ENCODE measurements at places on chromosomes 11 and 22.

GRCh38 chr22:25478528-25478927, 85.9 kb upstream of the GRK3 start:
- DNase-seq = no peak

DNA sequence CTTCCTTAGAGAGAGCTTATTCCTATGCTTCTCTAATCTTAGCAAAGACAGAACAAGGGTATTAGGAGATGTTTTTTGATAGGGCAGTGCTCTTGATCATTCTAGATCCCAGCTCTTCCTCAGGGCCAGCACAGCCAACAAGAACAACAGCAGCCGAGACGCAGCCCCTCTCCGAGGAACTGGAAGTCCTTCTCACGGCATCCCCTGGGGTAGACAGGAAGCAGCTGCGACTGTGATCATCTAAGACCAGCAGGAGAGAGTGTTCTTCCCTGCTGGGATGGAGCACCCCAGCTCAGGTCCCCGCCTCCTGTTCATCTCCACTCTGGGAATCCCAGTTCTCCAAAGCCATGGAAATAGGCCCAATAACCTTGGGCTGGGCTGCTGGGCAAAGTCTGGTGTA, 29.6 kb downstream of the IRAG1 start:
- DNase-seq = no peak

DNA sequence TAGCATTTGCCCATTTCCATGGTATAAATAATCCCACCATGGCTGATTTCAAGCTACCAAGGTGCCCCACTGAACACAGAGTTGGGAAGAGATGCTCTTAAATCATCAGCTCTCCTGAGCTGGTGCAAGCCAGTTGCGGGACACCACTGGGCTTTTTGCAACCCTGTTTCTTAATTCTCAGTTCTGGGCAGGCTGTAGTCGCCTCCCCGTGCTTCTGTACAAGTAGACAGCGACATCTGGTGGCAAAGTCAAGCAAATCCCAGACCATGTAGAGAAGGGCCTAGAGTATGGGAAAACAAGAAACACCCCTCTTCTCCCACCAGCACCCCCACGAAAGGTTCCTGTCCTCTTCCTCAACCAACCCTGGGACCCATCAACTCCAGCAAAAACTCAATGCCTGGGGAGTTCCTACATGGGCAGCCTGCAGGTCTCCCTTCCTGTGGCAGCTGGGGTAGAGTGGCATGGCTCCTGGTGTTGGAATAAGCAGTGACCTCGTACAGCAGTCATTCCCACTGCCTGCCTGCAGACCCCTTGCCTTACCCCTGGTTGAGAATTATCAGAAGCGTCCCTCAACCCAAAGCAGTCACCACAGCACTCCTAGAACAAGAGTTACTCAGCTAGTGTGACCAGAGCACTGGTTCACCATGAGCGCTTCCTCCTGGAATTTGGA, 68.4 kb downstream of the IGLL5 start:
- peak; percentile 91 for DNase-seq

DNA sequence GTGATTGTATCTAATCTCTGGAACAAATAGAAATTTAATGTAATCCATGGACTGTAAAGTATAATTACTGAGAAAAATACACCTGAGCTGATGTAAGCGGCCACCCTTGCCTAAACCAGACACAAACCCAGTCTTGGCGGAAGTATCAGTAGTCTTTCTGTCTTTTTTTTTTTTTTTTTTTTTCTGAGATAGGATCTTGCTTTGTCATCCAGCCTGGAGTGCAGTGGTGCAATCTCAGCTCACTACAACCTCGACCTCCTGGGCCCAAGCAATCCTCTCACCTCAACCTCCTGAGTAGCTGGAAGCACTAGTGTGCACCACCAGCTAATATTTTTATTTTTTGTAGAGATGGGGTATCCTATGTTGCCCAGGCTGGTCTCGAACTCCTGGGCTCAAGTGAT, 5.5 kb upstream of the CXCR5 start:
- DNase-seq = no peak

DNA sequence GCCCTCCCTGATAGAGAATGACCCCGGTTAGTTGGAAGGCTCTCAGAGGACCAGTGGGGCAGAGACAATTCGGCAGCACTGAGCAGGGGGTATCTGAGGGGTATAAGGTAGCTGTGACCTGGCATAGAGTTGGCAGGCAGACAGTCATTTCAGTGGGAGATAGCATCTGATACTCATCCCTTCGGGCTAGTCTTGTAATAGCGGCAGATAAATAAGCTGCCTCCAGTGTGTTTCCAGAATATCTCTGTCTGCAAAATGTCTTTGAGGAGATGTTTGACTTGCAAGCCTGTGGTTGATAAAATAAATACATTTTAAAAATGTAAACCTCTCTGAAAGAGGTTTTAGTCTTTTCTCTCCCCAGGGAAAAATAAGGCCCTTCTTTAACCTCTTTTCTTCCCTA, 54.2 kb downstream of the TEAD1 start:
- DNase-seq = no peak

- DNase-seq = no peak
Measured at GRCh38 chr11:45659818-45660160, 5.6 kb downstream of the CHST1 start.

DNA sequence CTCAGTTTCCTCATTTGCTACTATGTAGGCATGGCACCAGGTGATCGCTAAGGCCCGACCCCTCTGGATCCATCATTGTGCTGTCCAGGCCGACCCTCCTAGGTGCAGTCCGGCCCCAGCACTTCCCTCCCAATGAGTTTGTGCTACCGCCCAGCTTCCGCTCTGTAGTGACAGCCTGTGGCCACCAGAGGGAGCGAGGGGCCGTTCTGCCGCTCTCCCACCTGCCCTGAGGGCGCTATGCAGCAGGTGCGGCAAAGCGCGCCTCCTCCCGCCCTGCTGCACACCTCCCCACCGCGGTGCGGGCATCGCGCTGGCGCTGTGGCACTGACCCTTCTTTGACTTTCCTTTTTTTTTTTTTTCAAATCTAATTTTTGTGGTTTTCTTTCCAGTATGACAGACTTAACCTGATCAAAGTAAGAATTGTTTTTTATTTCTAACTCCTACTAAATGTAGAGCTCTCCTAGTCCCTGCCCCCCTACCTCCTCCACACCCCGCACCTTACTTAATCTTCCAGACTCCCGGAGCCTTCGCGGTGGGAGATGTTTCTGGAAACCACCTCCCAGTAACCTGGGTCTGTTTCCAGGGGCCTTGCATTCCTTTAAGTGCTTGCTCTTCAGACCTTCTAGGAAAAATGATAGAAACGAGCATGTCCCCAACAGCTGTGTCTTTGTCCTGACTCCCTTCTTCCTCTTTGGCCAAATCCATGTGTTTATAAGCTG, 73.7 kb downstream of the SCN3B start:
- peak; percentile 82 for DNase-seq

GRCh38 chr11:44773351-44773965, 46.7 kb downstream of the TSPAN18 start:
- DNase-seq = no peak

DNA sequence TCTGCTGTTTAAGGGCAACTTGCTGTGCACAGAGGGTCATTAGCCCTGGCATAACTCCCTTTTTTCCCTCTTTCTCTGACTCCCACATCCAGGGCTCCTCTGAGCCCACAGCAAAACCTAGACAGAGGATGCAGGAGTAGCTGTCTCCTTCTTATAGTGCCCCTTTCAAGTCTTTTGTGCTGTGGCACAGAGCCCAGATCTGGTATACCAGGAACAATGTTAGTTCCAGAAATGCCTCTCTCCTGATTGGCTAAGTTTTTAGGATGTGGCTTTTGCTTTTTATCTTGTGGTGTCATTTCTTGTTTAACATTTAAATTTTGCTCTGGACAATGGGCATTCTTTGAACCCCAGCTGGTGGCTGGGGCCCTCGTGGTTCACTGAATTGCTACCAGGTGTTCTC, 25.6 kb upstream of the RRM1 start:
- DNase-seq = no peak

DNA sequence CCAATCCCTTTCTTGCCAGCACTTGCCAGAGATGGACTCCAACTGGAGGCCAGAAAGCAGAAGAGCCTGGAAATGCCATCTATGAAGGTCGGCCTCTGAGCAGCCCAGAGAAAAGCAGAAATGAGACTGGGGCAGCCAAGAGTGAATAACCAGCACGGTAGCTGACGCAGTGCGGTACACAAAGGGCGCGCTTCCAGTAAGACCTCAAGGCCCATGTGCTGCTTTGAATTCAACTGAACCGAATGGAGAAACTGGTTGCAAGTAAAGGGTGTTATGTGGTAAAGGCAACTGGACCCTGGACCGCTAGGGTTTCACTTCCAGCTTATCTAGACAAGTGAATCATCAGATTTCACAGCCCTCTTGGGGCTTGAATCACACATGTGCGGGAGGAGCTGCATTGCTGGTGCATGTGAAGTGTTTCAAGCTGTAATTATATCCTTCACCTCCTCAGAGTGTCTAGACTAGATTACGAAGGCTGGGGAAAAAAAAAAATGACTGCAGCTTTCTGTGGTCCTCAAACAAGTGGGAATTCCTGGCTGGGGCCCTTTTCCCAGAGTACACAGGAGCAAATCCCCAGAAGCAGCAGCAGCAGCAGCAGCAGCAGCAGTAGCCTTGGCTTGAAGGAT, 128.9 kb downstream of the CCDC34 start:
- DNase-seq = peak; percentile 95

DNA sequence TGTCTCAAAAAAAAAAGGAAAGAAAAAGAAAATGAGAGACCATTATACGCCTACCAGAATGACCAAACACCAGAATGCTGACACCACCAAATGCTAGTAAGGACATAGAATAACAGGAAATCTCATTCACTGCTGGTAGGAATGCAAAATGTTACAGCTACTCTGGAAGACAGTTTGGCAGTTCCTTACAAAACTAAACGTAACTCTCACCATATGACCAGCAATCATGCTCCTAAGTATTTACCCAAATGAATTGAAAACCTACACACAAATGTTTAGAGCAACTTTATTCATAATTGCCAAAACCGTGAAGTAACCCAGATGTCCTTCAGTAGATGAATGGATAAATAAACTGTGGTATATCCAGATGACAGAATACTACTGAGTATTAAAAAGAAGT, 7.2 kb downstream of the CHKA start:
- no peak for DNase-seq

DNA sequence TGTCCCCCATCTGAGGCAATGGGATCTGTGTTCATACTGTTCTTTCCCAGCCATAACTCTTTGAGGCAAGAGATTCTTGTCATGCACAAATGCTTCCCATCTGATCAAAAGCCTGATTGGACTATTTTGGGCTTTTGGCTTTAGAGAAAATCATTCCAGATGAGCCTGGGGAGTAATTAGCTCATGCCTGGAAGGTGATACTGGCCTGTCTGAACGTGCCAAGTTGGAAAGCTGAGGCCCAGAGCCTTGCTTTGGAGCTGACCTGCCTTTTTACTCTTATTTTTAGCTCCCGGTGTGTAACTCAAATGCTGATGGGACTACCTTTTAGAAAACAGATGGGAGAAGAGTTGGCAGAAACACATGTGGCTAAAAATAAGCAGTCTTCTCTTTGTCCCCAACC, 105.0 kb downstream of the DBX1 start:
- no peak for DNase-seq

DNA sequence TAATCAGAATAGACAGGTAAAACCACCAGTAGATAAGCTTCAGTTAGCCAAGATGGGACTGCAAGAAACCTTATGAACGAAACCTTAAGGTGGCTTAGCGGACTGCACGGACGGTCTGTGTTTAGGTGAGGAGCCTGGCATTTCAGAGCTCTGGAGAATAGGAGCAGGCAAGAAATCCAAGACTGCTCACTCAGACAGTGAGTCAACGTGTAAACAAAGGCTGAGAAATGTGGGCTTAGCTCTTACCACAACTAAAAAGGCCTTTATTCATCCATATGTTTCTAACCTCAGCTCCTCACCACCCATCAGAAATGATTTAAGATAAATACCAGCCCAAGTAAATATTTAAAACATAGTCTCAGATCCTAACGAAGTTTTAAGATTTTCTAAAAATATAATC, 657.7 kb downstream of the OPCML start:
- no peak for DNase-seq

All from Karpas-422 (cell line).